ENCODE measurements at places on chromosomes 4 and X. TPM values are rescaled to one million over a fixed set of nuclear protein-coding genes. Genes with fewer than 3 reads are reported as not detected.

The NUDT10 gene
- total RNA-seq, result 1.4 TPM

DNA sequence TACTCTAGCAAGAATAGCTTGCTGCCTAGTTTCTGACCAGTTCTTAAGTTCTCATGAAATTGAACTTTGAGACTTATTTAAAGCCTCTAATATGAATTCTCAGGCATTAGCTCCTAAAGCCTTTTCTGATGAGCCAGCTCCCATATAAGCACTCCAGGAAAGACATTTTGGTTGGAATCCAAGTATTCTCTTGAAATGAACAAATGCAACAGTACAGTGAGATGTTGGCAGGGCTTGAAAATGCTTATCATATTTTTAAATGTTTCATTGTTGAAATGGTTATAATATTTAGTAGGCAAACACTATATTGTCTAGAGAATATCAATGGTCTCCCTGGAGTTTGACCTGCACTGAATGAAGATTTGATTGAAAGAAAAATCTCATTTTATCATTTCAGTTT lies 240.3 kb downstream of the ANK2 start:
- DNase-seq, result no peak

The P2RY8 gene
- total RNA-seq, result 92.4 TPM

The SMIM10 gene
- 0.65 TPM for total RNA-seq

GRCh38 chr4:151835467-151835866 lies 74.7 kb upstream of the GATB start:
- DNase-seq, result no peak

The PLAC8 gene
- 314 TPM for total RNA-seq

DNA sequence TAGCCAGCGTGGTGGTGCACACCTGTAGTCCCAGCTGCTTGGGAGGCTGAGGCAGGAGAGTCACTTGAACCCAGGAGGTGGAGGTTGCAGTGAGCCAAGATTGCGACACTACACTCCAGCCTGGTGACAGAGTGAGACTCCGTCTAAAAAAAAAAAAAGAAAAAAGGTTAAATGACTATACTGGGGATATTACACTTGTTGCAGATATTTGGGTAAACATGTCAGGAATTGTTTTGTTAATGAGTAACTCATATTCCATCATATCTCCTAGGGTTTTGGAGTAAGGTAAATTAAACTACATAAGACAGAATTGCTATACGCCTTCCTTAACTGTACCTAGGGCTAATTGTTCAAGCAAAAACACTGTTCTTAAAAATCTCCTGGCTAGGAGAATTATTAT lies 291.4 kb upstream of the IGFBP7 start:
- no peak for DNase-seq

GRCh38 chr4:185513489-185514181 lies 21.7 kb downstream of the PDLIM3 start:
- DNase-seq, result no peak

The SHOX gene
- not detected for total RNA-seq

All from activated naive CD8-positive, alpha-beta T cell treated with anti-CD3 and anti-CD28 coated beads, Interleukin-2, amount 10 ng/mL, durations not matched to agents 7 days and 5 days (primary cell).